ENCODE measurements at places on chromosomes 16 and 17.
A peak's percentile ranks its signal among the peaks of the same experiment; 100 is the strongest.

DNA sequence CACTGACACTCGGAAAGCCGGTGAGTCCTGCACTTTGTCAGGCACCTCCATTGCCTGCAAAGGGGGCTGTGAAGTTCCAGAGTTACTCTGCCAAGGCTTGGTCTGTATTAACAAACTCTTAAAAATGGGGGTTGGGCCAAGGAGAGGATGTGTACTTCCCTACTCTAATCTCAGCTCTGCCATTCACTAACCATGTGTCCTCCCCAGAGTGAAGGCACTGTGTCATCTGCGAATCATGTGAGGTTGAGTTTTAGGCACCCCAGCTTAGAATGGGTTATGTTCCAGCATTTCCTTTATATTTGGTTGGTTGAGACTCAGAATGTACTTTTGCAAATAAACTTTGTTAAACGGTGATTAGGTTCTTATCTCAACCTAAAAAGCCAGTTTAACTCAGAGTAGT is 24.9 kb downstream of the ERCC4 start:
- DNase-seq, result no peak

GRCh38 chr17:73546770-73547536 is 97.3 kb downstream of the SDK2 start:
- peak; percentile 11 for DNase-seq

- DNase-seq, result no peak
Measured at GRCh38 chr16:72427783-72428331, 255.9 kb upstream of the PMFBP1 start.

GRCh38 chr16:11159282-11159681 is 96.7 kb downstream of the SOCS1 start:
- DNase-seq, result no peak

GRCh38 chr17:8345052-8345690 is 5.5 kb downstream of the ODF4 start:
- DNase-seq, result no peak

DNA sequence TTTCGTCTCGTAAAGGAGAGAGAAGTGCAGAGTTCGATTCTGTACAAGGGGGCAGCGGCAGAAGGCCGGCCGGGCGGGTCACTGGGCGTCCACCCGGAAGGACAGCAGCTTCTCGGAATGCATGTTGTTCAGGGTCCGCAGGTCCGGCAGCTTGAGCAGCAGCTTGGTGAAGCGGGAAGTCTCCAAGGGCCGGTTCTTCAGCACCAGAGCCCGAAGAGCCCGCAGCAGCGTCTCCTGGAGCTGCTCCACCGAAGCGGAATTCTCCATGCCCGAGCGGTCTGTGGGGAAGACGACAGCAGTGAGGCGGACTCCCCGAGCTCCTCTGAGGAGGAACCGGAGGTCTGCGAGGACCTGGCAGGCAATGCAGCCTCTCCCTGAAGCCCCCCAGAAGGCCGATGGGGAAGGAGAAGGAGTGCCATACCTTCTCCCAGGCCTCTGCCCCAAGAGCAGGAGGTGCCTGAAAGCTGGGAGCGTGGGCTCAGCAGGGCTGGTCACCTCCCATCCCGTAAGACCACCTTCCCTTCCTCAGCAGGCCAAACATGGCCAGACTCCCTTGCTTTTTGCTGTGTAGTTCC is 7.3 kb downstream of the NR1D1 start:
- no peak for DNase-seq

DNA sequence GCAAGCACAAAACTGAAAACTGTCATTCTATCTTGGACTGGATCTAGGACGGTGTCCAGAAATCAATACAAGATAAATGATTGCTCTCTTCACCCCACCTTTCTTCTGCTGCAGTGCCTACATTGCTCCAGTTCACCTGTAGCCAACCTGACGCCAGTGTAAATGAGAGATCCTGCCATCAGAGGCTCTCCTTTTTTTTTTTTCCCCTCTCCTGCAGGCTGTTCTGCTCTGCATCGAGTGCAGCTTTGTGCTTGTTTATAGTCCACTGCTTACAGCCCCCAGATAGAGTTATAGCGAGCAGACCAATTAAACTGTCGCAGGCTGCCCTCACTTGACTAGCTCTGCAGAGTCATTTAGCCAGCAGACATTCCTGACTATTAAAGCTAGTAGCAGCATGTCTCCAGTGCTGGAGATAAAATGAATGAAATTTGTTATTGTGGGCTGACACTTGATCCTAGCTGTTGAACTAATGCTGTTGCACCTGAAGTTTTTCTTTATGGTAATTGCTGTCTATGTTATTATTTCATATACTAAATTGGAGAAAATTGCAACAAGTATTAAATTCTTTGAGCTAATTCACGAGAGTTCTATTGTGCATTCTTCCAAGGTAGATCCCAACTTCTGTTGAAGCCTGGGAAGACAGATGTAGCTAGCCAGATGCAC is 257.1 kb downstream of the FTO start:
- no peak for DNase-seq

GRCh38 chr16:25845901-25846300 is 154.1 kb downstream of the HS3ST4 start:
- DNase-seq, result no peak

DNA sequence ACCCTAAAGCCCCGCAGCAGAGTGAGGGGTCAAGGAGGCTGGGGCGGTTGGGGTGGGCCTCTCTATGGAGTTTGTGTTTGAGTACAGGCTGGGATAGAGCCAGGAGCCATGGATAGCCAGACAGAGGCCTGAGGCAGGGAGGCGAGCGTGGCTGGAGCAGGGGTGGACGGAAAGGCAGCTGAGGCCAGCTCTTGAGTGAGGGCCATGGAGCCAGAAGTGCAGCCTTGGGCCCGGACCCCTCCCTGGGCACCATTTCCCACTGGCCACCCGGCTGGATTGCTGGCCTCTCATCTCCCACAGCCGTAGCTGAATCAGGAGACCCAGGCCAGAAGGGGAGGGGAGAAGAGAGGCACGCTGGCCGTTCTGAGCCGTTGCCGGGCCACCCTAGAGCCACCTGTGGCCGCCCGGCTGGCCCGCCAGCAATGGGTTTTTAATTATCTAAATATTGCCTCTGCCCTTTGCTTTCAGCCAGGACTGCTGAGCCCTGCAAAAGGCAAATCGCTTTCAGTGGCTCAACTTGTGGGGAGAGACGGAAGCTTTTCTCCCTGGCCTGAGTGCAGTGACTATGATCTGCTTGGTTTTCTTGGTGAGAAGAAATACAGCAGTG is 75.2 kb upstream of the GSE1 start:
- DNase-seq, result no peak

GRCh38 chr16:19085679-19086200 is 18.3 kb downstream of the COQ7 start:
- no peak for DNase-seq

- DNase-seq, result no peak
Measured at GRCh38 chr17:77213778-77214132, 73.0 kb downstream of the SEC14L1 start.

DNA sequence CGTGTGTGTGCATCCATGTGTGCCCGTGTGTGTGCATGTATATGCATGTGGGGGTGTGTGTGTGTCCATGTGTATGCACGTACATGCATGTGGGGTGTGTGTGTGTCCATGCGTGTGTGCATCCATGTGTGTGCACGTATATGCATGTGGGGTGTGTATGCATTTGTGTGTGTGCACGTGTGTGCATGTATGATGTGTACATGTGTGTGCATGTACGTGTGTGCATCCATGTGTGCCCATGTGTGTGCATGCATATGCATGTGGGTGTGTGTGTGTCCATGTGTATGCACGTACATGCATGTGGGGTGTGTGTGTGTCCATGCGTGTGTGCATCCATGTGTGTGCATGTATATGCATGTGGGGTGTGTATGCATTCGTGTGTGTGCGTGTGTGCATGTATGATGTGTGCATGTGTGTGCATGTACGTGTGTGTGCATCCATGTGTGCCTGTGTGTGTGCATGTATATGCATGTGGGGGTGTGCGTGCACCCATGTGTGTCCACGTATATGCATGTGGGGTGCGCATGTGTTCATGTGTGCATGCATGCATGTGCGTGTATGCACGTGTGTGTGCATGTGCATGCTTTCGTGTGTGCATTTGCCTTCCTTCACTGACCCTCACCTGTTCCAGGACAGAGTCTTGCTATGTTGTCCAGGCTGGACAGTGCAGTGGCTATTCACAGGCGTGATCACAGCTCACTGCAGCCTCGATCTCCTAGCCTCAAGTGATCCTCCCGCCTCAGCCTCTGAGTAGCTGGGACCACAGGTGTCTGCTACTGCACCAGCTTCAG is 129.6 kb upstream of the TNRC6C start:
- no peak for DNase-seq

DNA sequence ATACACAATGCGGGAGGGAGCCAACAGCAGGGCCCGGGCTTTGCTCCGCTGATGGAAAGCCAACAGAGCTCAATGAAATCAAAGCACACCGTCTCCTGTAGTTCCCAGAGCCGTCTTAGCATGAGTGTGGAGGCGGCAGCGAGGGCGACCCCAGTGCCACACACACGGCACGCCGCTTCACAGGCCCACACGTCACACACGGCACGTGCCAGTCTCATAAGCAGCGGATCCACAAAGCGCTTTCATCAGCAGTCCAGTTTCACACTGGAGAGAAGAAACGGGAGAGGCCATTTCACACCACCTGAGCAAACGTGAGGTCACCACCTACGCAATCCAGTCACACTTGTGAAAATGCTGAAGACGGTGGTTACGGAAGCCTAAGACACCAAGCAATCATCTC is 34.8 kb downstream of the CYB5D2 start:
- DNase-seq, result no peak

GRCh38 chr16:56605475-56605874 is 2.9 kb upstream of the MT2A start:
- DNase-seq, result no peak

Measured in fibroblast of upper back skin (primary cell).